ENCODE measurements at places on chromosomes 5 and 9. TPM values are rescaled to one million over a fixed set of nuclear protein-coding genes. Genes with fewer than 3 reads are reported as not detected.

GRCh38 chr9:127488946-127489345, 37.6 kb downstream of the LRSAM1 start:
- no peak for DNase-seq

DNA sequence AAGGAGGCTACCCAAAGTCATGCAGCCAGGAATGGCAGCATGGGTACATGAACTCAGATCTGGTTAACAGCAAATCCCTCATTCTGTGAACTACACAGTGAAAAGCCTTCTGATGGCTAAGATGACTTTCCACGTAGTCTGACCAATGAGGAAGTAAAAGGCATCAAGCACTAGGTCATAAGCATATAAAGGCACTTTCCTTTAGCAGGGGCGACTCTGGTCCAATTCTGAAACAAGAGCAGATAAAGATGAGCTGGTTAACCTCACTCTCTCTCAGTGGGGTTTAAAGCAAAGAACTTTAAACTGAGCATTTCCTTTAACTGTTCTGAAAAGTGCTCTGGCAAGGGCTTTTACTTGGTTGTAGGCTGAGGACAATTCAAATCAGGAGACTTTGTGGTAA, 21.1 kb downstream of the PSMB7 start:
- DNase-seq, result no peak

DNA sequence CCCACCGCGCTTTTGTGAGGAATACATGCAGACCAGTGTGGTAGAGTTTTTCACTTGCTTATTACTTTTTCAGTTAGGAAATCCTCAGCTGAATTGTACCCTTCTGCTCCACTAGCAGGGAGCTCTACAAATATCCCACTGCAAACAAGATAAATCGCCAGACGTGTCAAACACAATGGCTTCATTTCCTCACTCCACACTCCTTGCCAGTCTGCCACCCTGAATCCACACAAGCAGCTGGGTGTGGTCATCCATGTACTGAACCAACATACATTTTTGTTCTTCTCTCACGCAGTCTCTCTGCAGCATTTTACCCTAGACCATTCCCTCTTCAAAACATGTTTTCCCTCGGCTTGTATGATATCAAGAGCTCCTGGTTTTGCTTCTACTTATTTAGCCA, 3.7 kb upstream of the ROR2 start:
- no peak for DNase-seq

DNA sequence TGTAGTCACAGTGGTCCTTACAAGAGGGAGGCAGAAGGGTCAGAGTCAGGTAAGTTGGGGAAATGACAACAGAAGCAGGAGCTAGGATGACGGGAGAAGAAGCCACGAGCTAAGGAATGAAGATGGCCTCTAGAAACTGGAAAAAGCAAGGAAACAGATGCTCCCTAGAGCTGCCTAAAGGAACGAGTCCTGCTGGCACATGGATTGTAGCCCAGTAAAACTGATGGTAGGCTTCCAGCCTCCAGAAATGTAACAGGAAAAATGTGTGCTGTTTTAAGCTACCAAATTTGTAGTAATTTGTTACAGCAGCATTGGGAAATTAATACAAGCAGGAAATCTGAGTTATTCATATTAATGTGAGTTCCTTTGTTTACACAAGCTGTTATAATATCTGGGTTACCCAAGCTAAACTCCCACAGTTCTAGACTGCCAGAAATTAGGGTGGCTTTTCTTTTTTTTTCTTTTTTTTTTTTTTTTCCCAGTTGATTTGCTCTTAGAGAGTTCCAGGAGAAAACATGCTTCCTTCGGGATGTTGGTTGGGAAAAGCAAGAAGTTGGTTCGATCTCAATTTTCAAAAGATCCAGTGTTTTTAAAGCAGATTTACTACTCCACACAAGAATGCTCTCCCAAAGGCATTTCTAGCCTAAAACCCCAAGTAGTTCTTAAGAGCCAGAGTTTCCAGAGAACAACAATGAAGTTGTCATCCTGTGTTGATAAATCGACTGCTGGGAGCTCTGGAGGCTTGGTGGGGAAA, 400.0 kb upstream of the SLC24A2 start:
- no peak for DNase-seq

- no peak for DNase-seq
These were observed 283.9 kb upstream of the ADAMTSL1 start for GRCh38 chr9:18189871-18190670.

DNA sequence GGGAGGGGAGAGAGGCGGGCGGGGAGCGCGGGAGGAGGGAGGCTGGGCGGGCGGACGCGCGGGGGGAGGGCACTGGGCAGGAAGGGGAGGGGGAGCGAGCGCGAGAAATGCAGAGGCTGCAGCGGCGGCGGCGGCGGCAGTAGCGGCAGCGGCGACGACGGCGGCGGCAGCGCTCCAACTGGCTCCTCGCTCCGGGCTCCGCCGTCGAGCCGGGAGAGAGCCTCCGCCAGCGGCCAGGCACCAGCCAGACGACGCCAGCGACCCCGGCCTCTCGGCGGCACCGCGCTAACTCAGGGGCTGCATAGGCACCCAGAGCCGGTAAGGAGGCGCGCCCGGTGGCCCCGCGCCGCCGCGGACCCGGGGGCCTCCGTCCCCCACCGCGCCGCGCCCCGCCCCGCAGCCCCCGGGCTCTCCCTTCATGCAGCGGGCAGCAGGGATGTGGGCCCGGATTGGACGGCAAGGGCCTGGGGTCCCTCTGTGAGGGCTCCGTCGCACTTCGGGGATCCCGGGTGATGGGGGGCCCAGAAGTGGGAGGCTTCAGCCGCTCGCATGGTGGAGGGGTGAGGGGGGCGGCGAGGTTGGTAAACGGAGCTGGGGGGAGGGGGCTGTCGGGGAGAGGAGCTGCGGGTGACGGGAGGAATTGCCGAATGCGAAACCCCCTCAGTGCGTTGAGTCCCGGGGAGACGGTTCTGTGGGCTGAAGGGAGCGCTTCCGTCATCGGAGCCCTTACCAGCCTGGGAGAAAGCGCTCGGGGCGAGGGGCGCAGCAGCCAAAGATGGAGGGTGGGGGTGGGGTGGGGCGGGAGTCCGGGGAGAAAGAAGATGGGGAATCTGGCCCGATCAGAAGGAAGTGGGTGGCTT, at the start of gene BASP1:
BASP1 (plus strand) TSS at position 139 of the 860 bp plus-strand sequence. CDS start 57,586 bp downstream, outside the sequence.
- peak; percentile 89 for DNase-seq

- DNase-seq, result no peak
These were observed 35.0 kb downstream of the MYO10 start for GRCh38 chr5:16901021-16901644.

DNA sequence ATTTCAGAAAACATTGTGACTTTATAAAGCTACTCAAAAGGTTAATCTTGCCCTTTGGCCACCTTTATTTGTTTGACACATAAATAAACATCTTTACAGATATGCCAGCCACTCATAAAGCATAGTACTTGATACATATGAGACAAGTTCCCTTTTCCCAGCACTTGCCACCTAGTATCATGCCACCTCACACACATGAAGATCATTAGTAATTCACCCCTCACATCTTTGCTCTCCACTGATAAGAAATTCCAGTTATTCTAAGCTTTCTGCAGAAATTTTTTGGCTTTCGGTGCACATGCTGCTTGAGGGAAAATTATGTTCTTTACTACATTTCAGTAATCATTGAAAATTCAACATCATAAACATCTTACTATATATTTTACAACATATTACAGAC, 59.1 kb downstream of the DEPDC1B start:
- DNase-seq, result no peak

GRCh38 chr5:98768160-98768959, 5.1 kb upstream of the RGMB start:
- peak; percentile 63 for DNase-seq

The TSLP gene
- total RNA-seq, result not detected

DNA sequence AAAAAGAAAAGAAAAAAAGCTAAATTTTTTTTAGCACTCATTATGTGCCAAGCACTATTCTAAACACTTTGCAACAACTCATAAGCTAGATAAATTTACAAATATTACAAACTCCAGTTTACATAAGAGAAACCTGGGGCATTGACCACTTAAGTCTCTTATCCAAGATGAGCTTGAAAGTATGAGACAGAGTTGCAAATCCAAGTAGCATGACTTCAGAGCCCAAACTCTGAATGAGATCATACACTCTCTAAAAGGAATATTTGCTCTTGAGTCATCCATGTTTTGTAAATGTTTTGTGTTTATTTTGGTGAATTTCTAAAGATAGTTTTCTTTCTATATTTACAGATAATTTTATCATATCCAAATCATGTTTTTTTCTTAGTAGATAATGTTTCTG, 4.0 kb upstream of the SHOC1 start:
- DNase-seq, result no peak

DNA sequence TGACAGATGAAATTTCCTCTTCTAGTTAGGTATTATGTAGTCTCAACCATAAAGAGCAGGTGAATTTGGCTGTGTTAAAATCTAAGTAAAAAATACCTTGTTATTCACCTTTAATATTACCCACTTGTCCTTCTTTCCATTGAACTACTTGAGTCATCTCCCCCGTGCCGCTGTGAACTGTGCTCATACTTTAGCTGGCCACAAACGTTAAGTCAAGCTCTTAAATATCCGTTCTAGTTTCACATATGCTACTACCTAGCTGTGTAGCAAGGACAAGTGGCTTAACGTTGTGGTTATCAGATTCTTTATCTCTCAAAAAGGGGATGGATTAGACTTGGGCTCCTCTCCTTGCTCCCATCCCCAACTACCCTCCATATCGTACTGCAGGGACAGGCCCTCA, 110.4 kb downstream of the EFNA5 start:
- DNase-seq, result no peak

- no peak for DNase-seq
These were observed 61.7 kb downstream of the HMCN2 start for GRCh38 chr9:130327070-130327780.

- no peak for DNase-seq
These were observed 389.1 kb upstream of the KIF2A start for GRCh38 chr5:61916621-61917620.

DNA sequence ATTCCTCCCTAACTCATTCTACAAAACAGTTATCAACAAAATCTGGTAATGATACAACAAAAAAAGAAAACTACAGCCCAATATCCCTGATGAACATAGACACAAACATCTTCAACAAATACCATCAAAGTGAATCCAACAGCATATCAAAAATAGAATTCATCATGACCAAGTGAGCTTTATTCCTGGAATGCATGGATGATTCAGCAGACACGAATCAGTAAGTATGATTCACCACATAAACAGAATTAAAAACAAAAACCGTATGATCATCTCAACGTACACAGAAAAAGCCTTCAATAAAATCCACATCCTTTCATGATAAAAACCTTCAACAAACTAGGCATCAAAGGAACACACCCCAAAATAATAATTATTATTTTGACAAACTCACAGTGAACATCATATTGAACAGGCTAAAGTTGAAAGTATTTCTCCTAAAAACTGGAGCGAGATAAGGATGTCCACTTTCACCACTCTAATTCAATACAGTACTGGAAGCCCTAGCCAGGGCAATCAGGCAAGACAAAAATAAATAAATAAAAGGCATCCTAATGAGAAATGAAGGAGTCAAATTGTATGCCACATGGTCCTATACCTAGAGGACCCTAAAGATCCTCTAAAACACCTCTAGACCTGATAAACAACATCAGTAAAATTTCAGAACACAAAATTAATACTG, 305.1 kb upstream of the RGMB start:
- no peak for DNase-seq

GRCh38 chr9:33065157-33066076, 11.1 kb downstream of the SMU1 start:
- peak; percentile 50 for DNase-seq

DNA sequence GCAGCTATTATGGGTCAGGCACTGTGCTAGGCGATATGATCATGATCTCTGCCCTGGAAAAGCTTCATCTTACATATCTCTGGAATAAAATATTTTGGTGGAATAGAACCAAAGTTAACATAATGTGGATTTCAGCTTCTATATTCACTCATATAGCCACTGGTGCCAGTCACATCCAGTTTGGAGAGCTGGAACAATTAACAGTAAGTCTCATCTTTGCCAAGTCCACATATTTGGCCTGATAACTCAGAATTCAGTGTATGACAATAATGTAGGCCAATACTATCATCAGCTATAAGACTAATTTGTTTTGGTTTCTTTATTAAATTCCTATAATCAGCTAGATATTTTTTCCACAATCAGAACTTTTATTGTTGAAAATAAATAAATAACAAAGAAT, 5.9 kb upstream of the FAM13B start:
- DNase-seq, result no peak

The TRPM3 gene
- total RNA-seq, result not detected

GRCh38 chr9:2367970-2368369, 253.6 kb upstream of the VLDLR start:
- DNase-seq, result no peak

DNA sequence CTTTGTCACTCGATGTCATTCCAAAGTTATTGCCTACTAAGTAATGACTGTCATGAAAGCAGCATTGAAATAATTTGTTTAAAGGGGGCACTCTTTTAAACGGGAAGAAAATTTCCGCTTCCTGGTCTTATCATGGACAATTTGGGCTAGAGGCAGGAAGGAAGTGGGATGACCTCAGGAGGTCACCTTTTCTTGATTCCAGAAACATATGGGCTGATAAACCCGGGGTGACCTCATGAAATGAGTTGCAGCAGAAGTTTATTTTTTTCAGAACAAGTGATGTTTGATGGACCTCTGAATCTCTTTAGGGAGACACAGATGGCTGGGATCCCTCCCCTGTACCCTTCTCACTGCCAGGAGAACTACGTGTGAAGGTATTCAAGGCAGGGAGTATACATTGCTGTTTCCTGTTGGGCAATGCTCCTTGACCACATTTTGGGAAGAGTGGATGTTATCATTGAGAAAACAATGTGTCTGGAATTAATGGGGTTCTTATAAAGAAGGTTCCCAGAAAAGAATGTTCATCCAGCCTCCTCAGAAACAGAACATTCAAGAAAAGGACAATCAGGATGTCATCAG, 11.3 kb downstream of the TLR4 start:
- DNase-seq, result no peak

GRCh38 chr9:77826621-77827020, 178.5 kb upstream of the GNA14 start:
- DNase-seq, result no peak

GRCh38 chr9:26415528-26415927, 477.1 kb downstream of the CAAP1 start:
- no peak for DNase-seq

- no peak for DNase-seq
These were observed 136.1 kb upstream of the RAPGEF1 start for GRCh38 chr9:131875828-131876485.

- no peak for DNase-seq
These were observed 29.1 kb upstream of the CCNB1 start for GRCh38 chr5:69137807-69138206.

The ANKRD34B gene
- not detected for total RNA-seq

The SLC36A3 gene
- not detected for total RNA-seq

Measured in B cell (primary cell).